Lung (tissue), 17 donors: ENCODE measurements at places on chromosomes 1 and 21. TPM values are rescaled to one million over a fixed set of nuclear protein-coding genes. Genes with fewer than 3 reads are reported as not detected.

DNA sequence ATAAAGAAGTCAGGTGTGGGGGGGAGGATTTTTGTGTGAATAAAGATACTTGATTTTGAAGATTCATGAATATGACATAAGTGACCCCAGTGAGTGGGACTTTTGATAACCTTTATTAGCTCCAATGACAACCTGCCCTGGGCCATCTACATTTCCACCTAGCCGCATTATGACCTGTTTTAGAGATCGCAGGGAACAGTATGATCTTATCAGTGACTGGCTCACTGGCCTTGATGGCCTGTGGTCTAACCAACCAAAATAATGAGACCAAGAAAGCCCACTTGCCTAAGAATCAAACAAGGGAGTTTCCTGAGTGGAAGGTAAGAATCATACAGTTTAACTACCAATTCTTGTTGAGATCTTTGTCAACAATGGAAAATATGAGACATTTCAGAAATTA lies 1.8 kb downstream of the ELAPOR1 start:
- DNase-seq = no peak

The SLC44A5 gene
- 1.6 TPM for total RNA-seq

The PATJ gene
- 40.4 TPM for total RNA-seq

DNA sequence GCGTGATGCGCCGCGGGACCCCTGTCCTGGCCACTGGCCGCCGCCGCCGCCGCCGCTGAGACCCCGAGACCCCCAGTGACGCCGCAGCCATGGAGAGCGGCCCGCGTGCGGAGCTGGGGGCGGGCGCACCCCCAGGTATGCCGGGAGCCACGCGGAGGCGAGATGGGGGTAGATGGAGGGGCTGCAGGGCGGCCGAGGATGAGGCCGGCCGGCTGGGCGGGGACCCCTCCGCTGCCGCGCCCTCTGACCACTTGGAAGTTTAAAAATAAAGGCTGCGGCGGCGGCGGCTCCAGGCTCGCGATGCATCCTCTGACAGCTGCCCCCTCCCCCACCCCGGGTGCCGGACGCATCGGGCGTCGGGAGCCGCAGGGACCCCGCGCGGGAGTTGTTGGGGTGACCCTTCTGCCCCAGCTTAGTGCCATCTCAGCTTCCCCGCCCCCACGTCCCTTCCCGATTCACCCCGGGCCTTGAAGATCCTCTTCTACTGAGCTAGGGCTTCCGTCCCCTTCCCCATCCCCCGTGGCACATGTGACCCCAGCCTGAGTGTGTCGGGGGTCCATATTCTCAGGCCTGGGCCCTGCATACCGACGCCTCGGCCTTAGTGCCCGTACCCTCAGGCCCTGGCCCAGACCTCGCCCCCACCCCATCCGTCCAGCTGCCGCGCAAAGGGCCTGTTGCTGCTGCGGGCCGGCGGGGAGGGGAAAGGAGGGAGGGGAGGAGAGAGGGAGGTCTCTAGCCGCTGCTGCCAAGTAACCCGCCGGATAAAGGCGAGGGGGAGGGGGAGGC lies 562 bp downstream of the MAP7D1 start:
- peak; percentile 91 for DNase-seq

DNA sequence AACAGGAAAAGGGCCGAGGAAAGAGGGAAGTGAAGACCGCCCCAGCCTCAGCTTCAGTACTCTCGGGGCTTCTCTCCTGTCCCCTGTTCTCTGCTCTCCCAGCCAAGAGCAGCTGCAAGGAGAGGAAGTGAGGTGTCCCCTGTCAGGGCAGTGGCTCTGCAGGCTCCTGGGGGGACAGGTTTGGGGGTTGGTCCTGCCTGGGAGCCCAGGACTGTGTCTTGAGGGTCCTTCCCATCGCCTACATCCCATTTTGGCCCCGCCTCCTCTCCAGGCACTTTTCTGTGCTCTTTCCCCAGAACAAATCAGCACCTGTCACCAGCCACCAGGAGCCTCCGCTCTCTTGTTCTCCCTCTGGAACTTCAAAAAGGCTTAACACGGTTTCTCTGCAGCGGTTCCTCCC lies 82.6 kb downstream of the VWA5B1 start:
- no peak for DNase-seq

The NR1I3 gene
- total RNA-seq = not detected
